ENCODE measurements at places on chromosomes 4 and X.

DNA sequence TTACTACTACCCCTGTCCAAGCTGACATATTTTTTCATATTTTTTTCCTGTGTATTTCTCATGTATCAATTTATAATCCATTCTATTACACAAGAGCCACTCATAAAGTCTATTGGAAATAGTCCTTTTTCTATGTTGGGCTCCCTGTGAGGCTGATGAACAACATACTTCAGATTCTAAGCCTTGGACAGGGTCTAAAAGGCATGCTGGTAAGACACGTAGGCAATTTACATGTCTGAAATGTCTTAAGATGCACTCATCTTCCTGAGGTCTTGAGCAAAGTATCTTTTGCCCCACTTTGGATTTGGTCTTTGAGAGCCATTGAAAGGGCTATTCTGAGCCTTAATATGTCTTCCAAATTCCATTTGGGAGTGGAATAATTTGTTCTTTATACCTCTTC, 31.8 kb downstream of the OCIAD1 start:
- no peak for DNase-seq

- DNase-seq: no peak
Measured at GRCh38 chr4:1763070-1763549, 30.0 kb upstream of the FGFR3 start.

GRCh38 chr4:41124916-41125548, 89.3 kb downstream of the APBB2 start:
- no peak for DNase-seq

- no peak for DNase-seq
Measured at GRCh38 chrX:28590396-28590795, 3.1 kb downstream of the IL1RAPL1 start.

DNA sequence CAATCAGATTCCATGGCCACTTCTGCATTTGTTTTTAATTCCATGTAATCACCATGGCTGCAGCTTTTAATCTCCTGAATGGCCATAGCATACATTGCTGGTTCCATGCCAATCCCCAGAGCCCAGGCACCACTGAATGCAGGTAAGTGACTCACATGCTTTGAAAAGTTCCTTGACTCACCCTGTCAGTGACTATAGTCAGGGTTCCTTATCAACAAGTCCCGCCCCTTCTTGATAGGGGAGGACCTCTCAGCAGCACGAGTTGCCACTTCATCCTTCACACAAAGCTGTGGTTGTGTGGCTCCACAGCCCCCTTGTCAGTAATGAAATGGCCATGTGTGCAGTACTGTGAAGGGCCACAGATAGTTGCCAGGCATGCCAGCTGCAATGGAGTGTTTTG, 516.6 kb downstream of the PPARGC1A start:
- no peak for DNase-seq

DNA sequence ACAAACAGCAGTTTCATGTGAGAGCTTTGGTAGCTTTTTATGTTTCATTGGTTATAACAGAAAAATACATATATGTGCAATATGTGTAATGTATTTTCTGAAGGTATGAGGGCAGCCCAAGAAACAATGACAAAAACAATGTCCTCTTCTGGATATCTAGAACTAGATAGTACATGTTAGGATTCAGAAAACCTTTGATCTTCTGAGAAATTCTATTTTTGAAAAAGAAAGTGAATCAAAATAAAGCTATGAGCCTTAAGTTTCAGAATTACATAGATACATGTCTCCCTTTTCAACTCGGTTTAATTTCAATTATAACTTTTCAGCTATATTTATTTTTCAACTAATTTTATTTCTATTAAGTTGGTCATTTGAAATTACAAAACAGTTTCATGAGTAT, 131.9 kb downstream of the REELD1 start:
- DNase-seq: no peak

DNA sequence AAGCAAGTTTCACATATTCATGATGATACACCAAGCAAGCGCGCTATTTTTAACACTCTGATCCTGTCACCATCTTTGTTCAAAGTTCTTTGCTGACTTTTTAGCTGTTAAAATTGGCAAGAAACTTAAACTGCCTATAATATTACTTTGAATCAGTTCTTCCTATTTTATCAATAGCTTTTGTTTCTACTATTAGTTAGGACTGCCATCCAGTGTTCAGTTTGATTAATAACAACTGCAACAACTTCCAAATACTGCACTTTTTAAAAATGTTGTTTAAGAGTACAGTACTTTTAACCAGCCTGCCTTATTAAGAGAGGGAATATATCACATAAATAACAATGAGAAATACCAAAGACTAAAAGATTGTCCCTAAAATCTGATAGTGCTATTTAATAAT, 614.3 kb downstream of the FAM133A start:
- no peak for DNase-seq
